ENCODE measurements at places on chromosomes 12 and 14. TPM values are rescaled to one million over a fixed set of nuclear protein-coding genes. Genes with fewer than 3 reads are reported as not detected.

TEX52 gene
- total RNA-seq, result not detected

TAS2R30 gene
- total RNA-seq, result 1.6 TPM

RASSF8 gene
- 43.5 TPM for total RNA-seq

NTS gene
- not detected for total RNA-seq

INSM2 gene
- not detected for total RNA-seq

NRXN3 gene
- 6.5 TPM for total RNA-seq

ACOT6 gene
- total RNA-seq, result not detected

All from SJSA1 (cell line).